ENCODE measurements at places on chromosomes 4 and X.

GRCh38 chr4:146179784-146180370 is 4.4 kb downstream of the LSM6 start:
- DNase-seq = no peak

DNA sequence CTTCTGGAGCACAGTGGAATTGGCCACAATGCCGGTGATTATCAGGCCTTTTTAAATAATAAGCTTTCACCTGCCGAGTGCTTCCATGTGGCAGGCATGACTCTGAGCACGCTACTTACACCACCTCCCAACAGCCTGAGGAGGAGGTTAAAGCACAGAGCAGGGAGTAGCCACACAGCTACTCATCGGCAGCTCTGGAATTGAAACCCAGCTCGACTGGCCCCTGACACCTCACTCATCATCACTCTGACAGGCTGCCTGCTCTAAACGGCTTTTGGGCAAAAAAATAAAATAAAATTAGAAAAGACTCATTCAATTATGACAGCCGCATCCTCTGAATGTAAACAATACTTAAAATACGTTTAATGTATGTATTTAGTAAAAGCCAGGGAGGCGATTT is 326.4 kb upstream of the NOCT start:
- DNase-seq = no peak

DNA sequence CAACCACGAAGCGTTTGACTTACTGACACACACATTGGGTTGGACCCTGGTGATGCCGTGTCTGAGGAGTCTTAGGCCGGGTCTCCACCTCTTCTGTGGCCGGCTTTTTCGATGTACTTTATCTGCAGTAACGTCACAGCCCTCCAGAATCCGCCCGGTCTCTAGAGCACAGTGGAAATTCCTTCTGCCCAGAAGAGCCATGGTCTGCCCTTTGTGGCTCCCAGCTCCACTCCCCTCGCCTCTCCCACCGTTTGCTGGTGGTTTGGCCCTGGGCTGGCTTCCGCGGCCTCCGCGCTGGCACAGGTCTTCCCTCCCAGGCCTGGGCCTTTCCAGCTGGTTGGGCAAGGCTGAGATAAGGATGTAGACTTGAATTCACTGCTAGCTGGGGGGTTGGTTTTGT is 4.3 kb downstream of the MAEA start:
- DNase-seq = no peak

DNA sequence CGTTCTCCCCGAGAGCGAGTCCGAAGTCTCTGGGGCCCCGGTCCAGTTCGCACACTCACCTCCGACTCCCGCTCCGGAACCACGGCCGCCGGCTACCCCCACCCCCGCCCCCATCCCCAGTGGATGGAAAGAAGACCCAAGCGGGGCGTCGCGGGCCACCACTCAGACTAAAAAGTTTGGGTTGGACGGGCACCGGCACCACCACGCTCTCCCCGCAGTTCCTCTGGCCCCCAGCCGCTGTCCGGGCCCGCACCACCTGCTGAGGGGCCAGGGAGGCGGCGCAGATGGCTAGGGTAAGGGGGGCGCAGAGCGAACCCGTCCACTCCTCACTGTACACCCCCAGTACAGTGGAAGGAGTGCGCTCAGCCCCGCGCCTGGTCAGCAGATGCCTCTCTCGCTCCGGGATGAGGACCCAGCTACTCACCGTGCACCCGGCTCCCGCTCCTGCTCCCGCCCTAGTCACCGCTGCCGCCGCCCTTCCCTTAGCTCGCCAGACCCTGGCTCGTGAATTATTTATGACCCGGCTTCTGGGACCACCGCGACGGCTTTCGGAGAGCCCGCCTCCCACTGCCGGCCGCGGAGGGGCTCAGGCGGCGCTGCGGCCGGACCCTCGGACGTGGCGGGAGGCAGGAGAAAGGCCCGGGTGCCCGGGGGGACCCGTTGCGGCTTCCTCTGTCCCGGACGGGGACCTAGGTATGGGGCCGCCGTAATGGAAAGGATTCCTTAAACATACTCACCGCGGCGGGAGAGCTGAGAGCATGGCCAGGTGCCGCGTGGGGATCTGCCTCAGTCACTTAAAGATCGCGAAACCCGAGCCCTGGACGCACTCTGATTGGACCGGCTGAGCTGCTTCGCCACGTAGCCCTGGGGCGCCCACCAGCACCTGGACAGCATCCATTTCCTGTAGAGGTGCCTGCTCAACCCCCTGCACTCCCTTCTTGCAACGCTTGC is at the start of gene PROM1:
Gene PROM1, minus strand, starts transcription at position 783 of the 951 bp plus-strand sequence. CDS start 8,117 bp downstream, outside the sequence.
- DNase-seq = no peak
